ENCODE measurements at places on chromosomes 1 and 21.

GRCh38 chr1:216458812-216459211 is 35.6 kb upstream of the USH2A start:
- no peak for DNase-seq

DNA sequence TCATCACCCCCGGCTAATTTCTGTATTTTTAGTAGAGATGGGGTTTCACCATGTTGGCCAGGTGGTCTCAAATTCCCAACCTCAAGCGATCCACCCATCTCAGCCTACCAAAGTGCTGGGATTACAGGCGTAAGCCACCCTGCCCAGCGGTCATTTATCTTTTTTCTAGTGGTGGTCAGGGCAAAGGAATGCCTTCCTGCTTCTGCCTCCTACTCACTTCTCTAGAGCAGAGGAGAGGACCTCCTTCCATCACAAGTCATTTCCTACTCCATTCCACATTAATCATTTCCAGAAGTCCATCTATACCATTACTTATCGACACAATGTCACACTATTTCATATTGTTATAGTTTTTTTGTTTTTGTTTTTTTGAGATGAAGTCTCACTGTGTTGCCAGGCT is 13.3 kb downstream of the FBXO42 start:
- no peak for DNase-seq

- DNase-seq, result peak; percentile 34
These were observed 9.5 kb downstream of the RSPH1 start for GRCh38 chr21:42486531-42486930.

DNA sequence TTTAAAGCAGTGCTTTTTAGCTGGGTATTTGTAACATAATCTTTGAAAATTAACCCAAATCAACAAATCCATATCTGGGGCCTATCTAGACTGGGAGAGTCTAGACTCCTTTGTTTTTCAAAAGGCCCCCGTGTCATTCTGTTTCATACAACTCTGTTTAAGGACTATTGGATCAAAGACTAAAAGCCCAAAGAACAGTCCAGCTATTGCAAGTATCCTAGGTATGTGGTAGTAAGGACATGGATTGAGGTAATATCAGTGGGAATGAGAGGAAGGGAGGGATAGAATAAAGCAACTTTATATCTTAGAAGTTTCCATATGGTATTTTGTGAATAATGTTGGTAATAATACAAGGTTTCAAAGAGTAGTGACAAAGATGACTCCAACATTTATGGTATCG is 18.2 kb downstream of the KIF1B start:
- no peak for DNase-seq

All from vagina (tissue), 2 donors.